ENCODE measurements at places on chromosomes 6 and 20. TPM values are rescaled to one million over a fixed set of nuclear protein-coding genes. Genes with fewer than 3 reads are reported as not detected.
A peak's percentile ranks its signal among the peaks of the same experiment; 100 is the strongest.

DNA sequence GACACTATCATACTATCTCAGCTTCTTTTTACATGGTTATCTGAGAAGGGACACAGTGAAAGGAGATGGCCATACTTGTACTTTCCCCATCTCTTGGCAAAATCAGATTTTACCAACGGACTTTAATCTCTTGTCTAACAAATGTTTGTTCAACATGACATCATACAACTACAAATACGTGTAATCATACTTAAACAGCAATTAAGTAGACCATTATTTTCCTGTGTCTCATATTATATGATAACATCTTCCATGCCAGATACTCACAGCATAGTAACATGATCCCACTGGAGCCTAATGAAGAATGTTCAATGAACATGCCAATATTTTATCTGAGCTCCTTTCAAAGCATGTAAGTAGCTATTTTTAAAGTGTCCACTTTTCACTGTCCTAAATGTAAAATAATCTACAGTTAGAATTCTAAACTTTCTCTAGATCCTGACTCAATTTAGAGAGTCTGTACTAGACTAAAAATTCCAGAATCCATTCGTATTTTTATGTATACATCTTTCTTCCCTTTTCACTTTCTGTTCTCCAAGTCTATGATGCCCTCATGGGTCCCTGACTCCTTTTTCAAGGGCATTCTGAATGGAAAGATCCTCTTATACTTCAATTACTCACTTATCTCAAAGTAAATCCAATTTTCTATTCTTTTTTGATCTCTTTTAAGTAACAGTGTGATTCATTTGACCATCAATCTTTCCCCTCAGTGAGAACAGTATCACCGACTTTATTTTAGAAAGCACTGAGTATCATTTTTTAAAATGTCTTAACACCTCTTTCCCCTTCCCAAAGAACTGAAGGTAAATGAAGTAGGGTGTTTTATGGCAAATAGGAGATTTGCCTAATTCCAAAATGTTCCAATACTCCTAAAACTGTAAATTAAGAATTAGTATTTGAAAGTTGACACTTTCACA is 133.5 kb downstream of the CDK19 start:
- peak; percentile 37 for DNase-seq

- no peak for DNase-seq
Observed at GRCh38 chr20:9246731-9247130, 177.8 kb downstream of the PLCB4 start.

- no peak for DNase-seq
Observed at GRCh38 chr6:103538381-103538780, 1321.3 kb downstream of the HACE1 start.

DNA sequence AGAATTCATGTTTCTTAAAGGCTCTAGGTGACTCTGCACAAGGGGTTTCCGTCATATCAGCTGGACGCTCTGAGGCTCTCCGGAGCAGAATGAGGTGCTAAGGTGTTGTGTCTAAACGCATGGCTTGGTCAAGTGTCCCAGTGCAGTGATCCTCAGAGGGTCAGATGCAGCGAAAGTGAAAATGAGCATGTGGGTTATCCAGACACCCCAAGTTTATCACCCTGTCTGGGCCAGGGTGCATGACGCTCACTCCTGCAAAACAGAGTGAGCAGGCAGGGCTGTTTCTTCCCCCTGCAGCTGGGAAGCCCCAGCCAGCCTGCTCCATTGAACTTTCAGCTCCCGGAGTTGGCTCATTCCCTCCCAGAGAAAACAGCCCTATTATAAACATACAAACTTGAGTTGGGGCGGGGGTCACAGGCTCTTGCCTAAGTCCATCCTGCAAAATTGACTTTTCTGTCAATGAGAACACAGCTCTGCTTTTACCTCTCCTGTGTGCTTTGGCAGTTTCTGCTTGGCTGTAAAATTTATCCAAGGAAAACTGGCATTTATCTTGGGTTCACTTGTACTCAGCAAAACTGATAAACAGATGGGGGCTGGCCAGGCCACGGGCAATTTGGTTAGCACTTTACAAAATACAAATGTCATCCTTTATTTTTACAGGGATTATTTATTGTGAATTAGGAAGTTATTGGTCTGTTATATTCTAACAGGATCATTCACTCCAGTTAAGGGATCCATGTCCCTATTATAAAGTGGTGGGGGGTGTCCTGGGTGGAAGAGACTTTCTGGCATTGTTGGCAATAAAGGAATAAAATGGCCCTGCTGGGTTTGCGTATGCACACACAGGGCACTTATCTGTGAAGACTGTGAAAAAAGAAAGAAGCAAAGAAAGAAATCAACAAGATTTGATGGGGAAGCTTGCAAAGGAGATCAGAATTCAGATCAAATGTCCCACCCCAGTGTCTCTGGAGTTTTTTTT is 154.9 kb downstream of the FOXA2 start:
- DNase-seq, result no peak

GRCh38 chr6:105432797-105433196 is 29.9 kb upstream of the PREP start:
- peak; percentile 94 for DNase-seq

DNA sequence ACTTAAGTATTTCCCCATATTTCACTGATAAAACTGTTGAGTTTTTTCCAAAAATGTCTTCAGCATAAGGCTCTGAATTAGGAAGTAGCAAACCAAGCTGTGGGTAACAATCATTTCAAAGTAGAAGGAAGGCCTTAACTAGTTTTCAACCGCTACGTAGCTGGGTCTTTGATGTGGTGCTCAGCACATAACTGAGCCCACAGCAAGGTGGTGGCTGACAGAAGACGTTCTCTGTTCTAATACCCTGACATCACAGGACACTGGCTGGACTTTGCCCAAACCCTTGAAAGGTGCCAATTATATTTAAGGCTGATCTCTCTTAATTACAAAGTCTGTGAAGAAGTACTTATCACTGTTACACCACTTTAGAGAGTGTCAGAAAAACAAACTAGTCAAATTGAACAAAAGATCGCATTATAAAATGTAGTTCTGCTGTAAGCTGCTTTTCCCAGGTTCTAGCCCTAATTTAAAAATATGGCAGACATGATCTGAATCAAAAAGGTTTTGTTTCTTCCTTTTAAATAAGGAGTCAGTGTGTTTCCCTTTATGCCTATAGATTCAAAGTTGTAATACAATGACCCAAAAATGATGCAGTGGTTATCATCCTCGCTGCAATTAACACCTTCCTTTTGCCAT is 26.7 kb downstream of the MAN1A1 start:
- DNase-seq, result no peak

- no peak for DNase-seq
Observed at GRCh38 chr6:130457605-130458004, 91.8 kb downstream of the TMEM200A start.

DNA sequence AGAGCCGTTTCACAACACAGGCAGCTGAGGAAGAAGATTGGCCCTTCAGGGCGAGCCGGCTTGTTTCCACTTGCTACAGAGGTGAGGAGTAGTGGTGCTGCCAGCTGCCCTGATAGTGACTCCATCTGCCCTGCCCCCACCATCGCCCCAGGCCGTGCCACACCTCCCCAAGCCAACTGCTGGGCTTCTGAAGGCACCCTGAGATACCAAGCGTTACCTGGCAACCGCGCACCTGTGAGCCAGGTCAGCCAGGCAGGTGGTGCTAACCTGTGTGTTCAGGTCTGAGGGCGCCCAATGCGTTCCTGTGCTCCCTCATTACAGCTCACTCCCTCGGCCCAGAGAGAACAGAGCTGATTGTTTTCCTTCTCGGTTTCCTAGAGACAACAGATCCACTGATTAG is 299.1 kb upstream of the ID4 start:
- no peak for DNase-seq

DNA sequence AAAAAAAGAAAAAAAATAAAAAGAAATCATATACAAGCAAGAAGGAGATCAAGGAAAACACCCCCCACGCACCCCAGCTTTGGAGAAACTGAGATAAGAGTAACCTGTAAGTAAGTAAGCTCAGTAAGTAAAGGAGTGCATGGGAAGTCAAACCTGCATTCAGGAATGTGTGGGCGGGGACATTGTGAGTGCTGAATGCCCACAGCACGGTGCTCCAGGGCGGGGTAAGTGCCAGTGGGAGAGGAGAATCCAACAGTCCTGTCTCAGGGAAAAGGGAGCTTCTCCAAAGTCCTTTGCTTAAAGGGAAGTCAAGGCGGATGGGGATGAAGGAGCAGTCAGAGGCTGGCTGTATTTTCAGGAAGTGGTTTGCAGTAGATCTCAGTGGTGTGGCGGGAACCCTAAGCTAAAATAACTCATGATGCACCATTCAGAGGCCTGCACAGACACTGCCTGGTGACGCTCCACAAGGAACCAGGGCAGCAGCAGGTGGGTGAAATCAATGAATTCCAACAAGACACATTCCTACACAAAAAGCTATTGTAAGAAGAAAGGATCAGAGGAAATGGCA is 368.0 kb downstream of the QKI start:
- DNase-seq, result no peak

- no peak for DNase-seq
Observed at GRCh38 chr6:118889163-118889562, 4.8 kb upstream of the ASF1A start.

GRCh38 chr6:141388666-141389065 is 744.1 kb upstream of the GJE1 start:
- DNase-seq, result no peak

DNA sequence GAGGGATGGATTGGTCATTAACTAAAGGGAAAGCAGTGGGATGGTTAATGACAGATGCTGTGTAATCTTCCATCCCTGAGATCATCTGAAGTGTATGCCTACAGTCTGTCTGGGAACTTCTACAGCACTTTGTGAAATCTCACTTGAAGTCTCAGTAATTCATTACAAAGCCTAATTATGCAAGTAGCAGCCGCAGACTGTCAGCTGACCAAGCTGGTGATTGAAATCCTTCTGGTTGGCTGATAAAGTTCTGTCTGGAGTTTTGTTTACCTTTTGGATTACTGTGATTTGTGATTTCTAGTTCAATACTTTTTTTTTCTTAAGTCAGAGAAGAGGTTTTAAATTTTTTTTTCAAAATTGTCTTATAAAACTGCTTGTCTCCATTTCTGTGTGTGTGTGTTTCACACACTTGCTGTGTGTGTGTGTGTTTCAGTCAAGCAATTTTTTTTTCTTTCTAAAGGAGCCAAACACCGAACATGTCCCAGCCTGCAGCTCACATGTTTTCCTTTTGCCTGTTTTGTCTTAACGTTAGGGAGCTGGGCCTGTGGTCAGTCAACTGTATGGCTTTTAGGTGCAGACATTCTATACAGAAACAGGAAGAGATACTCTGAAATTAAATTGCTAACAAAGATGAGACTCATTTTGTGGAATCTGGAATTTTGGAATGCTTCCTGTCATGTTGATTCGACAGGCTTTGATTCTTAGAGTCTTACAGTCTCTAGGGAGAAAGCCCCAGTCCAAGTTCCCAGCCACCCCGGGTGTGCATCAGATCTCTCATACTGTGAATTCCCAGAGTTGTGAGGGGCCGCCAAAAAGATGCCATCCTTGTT is 28.5 kb upstream of the ADGRF4 start:
- no peak for DNase-seq

- DNase-seq, result no peak
Observed at GRCh38 chr20:63968928-63969760, 586 bp downstream of the ZNF512B start.

- no peak for DNase-seq
Observed at GRCh38 chr20:32496811-32497533, 88.2 kb downstream of the NOL4L start.

DNA sequence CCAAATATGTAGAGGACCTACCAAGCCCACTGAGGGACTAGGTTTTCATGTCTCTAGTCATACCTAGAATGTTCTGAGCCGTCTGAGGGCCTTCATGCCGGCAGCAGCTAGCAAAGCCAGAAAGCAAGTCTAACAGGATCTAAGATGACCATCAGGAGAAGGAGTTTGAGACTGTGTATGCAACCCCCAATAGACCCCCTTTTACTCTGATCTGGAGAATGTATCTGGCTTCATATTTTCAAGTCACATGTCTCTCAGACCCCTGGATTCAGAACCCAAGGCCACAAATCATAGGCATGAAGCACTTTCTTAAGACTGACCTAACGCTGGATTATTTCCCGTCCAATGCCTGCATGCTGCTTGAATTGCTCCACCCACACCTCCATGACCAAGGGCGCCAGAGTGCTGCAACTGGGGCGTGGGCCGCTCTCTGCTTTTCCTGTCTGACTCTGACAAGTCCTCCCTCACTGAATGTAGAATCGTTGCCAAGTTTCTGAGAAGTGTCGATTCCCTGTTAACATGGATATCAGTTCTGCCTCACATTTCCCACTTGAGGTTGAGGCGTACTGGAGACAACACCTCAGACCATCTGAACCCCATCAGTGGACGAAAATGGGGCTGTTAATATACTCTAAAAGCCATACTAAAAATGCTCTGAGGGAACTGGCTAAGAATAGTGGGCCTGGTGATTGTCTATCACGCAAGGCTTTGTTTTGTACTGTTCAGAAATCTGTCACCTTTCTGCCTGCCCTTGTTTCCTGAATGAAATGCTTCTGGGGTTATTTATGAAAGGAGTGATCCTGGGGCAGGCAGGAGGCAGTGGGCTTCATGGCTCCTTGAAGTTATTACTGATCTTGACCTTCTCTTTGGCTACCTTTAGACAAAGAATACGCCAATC is 23.9 kb upstream of the ASXL1 start:
- peak; percentile 10 for DNase-seq

DNA sequence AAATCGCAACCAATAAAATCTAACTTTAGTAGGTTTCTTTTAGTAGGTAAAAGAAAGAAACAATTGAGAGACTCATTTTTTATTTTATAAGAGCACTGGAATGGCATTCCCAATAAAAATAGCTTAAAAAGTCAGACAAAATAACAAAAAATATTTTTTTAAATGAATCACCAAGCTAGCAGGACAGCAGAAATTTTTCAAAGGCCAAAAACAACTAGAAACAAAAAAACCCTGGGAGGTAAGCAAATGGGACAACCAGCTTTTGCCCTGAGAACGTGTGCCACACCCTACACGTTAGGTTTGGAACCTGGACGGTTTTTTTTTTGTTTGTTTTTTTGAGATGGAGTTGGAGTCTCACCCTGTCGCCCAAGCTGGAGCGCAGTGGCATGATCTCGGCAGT is 19.6 kb downstream of the GPLD1 start:
- no peak for DNase-seq

DNA sequence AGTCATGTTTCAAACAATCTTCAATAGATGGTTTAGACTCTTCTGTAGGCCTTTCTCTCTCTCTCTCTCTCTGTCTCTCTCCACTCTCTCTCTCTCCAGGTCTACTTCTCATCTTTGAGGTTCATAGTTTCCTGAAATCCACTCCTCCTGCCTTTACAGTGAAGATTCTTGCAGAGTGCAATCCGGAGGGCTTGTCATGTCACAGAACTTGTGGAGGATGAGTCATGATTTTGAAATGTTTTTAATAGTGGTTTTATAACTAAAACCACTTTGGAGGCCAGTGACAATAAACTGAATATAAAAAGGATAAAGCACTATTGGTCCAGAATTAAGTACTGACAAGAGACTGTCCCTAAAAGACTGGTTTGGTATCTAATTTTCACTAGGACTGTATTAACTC is 156.3 kb downstream of the KIF6 start:
- DNase-seq, result peak; percentile 4

- DNase-seq, result no peak
Observed at GRCh38 chr6:72620871-72621290, 983 bp upstream of the KCNQ5 start.

C20orf141 gene
- not detected for total RNA-seq

TNFRSF6B gene
- 0.36 TPM for total RNA-seq

SEL1L2 gene
- total RNA-seq, result not detected

LHFPL5 gene
- not detected for total RNA-seq

L3MBTL1 gene
- 13.4 TPM for total RNA-seq

TSPO2 gene
- total RNA-seq, result not detected

SLC32A1 gene
- not detected for total RNA-seq

C6orf58 gene
- not detected for total RNA-seq

CPXM1 gene
- 3.8 TPM for total RNA-seq

IPCEF1 gene
- total RNA-seq, result 1.3 TPM
